ENCODE measurements at places on chromosomes 3 and 15. TPM values are rescaled to one million over a fixed set of nuclear protein-coding genes. Genes with fewer than 3 reads are reported as not detected.

The B3GALNT1 gene
- 7.0 TPM for total RNA-seq

The GP5 gene
- total RNA-seq: not detected

The FURIN gene
- 88.0 TPM for total RNA-seq

The IQCH gene
- total RNA-seq: 1.6 TPM

The CYP1A2 gene
- total RNA-seq: not detected

The CLK3 gene
- total RNA-seq: 126 TPM

The LTK gene
- not detected for total RNA-seq

DNA sequence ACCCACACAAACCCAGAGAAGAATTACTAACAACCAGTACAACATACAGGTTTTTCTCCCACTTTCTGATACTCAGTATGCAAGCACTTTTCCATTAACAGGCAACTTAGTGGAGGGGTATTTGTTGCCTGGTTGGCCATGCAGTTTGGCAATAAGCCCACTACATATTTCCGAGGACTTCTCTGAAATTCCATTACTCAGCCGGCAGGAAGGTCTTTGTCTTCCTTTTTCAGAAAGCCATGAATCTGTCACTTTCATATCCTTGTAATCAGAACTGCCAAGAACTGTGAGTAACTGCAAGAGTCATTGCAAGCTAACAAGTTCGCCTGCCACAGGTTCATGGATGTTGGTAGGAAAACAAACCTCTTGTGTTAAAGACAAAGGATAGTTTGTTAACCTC is 422.3 kb upstream of the ROBO1 start:
- DNase-seq: no peak

DNA sequence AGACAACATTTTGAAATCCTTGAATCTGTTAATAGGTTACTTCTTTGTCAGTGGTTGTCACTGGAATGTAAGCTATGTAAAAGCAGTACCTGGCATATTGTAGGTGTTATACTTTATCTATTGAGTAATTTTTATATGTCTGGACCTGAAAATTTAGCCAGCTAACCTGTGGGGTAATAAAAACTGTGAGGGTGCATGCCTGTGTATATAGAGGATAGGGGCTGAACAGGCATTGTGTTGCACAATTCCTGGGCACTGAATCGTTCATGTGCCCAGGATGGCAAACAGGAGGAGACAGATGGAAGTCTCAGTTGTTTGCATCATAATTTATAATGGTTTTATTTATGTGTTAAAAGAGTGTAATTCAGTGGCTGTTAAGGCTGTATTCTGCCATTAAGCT is 67.1 kb downstream of the ARMC8 start:
- no peak for DNase-seq

- peak; percentile 68 for DNase-seq
These were observed 959 bp downstream of the SFMBT1 start for GRCh38 chr3:53044711-53045517.

- no peak for DNase-seq
These were observed 1093.6 kb downstream of the IGSF11 start for GRCh38 chr3:117941015-117941414.

- DNase-seq: no peak
These were observed 26.9 kb downstream of the PRKAR2A start for GRCh38 chr3:48820612-48821324.

DNA sequence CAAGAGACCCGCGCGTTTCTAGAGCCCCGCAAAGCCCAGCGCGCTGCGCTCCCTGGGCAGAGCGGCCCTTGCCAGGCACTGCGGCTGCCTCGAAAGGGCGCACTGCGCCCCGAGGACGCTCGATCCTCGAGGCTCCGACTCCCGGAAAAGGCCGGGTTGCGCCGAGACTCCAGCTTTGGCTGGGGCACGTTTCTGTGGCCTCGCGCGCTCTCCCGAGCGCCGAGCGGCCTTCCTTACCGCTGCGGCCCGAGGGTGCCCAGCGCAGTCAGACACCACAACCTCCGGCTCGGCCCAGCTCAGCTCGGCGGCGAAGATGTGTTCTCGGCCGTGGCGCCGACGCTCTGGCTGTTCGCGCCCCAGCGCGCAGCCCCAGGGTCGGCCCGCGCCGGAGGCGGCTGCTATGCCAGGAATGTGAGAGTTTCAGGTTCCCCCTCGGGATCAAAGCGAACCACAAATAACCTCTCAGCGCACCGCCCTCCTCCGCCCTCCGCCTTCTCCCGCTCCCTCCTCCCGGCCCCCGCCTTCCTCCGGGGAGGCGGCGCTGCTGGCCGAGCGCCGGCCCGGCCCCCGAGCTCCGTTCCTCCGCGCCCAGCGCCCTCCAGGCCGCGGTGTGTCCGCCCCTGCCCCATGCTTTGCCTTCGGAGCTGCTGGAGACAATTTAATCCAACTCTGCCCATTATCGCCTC is at the start of gene AMOTL2:
Gene AMOTL2, minus strand, starts transcription at position 343 of the 686 bp plus-strand sequence. CDS start 3,014 bp downstream, outside the sequence.
- DNase-seq: peak; percentile 89

DNA sequence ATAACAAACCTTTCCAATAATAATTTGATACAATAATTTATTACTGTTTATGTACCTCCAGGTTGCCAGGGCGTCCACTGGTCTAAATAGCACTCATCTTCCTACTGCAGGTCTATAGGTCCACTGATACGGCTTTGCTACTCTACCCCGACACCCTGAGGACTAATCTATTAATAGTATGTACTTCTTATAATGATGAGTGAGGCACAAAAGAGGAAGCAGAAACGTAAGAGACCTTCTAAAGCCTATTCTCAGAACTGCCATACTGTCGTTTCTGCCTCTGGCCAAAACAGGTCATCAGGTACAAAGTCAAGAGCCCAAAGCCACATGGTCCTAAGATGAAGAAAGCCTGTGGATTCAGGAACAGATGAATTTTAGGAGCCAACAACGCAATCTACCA is 163.2 kb upstream of the GRM7 start:
- DNase-seq: no peak

DNA sequence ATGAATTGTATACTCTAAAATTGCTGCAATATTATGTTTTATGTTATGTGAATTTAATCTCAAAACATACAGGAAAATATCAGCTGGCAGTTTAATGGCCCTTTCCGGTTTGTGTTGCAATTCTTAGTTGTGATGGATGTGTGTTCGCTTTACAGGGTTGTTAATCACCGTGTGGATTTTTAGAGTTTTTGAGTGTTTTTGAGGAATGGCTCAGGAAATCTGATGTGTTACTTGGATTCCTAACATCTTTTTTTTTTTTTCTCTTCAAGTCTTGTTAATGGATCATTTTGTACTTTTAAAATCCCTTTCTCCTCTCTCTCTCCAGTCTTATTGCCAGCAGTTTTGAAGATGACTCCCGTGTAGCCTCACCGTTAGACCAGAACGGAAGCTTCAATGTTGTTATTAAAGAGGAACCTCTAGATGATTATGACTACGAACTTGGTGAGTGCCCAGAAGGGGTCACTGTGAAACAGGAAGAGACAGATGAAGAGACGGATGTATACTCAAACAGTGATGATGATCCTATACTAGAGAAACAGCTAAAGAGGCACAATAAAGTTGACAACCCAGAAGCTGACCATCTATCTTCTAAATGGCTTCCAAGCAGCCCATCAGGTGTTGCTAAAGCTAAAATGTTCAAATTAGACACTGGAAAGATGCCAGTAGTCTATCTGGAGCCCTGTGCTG is 35.7 kb downstream of the MGA start:
- no peak for DNase-seq

DNA sequence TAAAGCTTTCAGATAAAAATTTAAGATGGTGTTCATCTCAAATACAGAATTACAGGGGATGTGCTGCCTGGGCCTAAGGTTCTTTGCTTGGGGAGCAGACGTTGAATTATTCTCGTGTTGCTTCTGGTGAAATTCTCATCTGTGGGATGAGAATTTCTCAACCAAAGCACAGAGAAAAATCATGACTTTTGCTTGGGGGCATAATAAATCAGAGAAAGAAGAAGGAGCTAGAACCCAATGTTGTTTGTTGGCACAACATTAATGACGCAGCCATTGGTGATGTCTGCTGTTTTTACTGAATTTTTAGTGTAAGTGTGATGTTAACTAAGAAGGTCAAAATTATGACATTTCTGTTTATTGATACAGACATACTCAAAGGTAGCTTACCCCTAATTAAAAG is 35.7 kb downstream of the P3H2 start:
- no peak for DNase-seq

- DNase-seq: no peak
These were observed 343.1 kb downstream of the OXSM start for GRCh38 chr3:26132942-26133341.

DNA sequence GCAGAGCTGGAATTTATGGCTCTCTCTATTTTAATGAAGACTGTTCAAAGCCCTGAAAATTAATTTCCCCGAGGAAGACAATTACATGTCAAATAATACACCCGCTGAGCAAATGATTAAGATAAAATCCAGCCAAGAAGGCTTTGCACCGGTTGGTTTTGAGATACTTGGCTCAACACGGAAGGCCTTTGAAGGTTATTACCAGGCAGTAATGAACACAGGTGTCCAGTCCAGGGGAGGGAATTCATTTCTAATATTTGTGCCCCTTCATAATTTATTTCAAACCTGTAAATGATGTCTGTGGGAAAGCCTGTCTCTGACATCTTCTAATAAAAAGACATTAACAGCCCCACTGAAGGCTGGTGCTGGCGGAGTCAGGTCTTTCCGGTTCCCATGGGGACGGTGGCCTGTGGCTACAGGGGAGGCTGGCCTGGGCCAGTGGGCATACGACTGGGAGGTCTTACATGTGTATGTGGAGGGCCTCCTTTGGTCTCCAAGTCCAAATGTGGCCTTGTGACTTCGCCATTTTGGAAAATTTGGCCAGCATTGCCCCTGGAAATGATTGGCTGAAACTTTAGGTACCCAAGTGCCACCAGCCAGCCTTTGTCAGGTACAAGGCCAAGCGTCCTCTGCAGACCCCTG is 49.9 kb upstream of the IQSEC1 start:
- DNase-seq: no peak

- peak; percentile 39 for DNase-seq
These were observed 58.1 kb upstream of the MEF2A start for GRCh38 chr15:99507504-99508310.

DNA sequence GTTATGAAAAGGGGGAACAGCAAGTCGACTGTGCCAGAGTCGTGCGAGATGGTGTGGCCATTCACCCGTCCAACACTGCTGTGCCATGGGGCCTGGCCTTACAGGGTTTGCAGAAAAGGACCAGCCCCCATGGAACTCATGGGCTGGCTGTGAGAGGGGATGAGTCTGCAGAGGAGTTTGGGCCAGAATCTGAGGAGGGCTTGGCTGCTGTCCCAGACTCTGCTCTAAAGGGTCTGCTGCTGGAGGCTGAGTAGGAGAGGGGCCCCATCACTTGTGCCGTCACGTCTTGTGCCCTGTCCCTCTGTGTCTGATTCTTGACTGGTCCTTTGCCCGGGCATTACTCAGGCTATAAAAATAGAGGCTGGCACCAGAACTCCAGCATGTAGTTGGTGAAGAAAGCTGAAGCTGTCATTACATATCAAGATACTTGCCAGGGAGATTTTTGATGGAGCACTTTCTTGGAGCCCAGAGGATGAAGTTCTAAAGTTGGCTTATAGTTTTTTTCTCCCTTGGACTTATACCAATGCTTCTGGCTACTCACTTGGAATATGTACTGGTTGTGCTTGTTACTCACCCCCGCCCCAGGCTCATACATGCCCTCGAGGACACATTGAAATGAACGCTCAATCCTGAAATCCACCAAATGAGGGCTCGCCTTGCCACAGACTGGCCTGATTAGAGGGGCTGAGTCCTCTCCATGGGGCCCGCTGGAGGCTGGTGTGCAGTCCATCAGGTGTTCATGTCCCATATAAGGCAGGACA is 10.2 kb downstream of the PXYLP1 start:
- no peak for DNase-seq

DNA sequence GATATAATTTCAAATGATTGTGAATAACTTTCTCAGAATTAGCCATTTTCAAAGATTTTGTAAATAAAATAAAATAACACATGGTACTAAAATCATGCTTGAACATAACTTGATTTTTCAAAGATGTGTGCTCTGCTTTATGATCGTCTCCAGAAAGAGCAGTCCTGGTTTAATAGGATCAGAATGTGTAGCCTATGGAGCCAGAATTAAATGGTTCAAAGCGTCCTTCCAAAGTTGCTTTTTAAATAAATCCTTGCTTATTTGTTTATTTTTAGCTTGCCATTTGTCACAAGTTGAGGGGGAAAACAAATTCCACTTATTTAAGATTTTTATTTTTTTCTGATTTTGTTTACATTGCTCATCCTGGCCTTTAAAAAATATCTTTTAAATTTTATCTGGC is 123.7 kb upstream of the SPRED1 start:
- no peak for DNase-seq

GRCh38 chr3:25257026-25257425 is 171.0 kb upstream of the RARB start:
- no peak for DNase-seq

DNA sequence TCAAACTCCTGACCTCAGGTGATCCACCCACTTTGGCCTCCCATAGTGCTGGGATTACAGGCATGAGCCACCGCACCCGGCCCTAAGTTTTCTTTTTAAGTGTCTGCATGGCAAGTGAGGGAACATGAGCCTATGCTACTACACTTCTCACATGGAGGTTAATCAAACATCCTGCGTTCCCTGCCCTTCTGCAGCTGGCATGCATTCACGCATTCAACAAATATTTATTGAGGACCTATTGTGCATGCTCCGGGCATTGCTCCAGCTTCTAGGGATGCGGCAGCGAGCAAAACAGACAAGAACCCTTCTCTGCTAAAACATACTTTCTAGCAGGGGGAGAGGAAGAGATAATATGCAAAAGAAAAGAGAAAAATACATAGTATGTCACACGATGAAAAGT is 42.6 kb upstream of the ACKR4 start:
- peak; percentile 61 for DNase-seq

GRCh38 chr15:57522148-57522547 is 69.6 kb upstream of the MYZAP start:
- peak; percentile 77 for DNase-seq

GRCh38 chr3:137008976-137009375 is 51.2 kb downstream of the IL20RB start:
- DNase-seq: no peak

DNA sequence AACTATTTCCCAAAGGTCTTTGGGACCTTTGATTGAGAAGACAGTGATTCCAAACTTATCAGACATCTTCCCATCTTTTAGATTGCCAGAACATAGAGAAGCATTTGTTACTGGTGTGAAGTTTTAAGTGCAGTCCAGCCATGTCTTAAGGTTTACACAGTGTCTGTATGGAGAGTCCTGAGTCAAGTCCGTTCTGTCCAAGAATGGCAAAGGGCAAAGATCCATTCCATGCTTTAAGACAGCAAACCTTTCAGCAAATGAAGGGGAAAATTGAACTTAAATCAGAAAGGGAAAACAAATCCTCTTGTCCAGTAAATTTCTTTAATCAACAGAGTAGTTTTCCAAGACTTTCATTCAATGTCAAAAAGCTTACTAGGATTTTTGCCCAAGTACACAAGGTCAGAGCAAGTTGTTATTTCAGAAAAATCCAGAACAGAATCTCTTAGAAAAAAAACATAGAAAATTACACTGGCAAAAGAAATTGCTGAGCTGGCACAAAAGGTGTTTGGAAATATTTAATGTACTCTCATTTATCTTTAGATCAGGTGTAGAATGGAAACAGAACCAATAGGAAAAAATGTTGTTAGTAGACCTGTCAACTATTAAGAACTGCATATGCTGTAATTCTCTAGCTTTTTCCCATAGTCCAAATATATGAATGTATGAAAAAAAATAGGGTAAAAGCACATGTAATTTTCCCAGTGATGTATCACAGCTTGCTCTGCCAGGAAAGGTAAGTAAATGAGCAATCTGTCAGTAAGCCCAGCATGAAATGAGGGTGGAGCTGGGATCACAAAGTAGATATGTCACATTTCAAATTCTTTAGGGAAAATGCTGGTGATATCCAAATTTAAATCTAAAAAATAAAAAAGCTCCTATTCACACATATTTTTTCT is 1099.9 kb downstream of the TUSC7 start:
- DNase-seq: no peak
